Osteoblast (primary cell): ENCODE measurements at places on chromosomes 2 and 18. TPM values are rescaled to one million over a fixed set of nuclear protein-coding genes. Genes with fewer than 3 reads are reported as not detected.

DNA sequence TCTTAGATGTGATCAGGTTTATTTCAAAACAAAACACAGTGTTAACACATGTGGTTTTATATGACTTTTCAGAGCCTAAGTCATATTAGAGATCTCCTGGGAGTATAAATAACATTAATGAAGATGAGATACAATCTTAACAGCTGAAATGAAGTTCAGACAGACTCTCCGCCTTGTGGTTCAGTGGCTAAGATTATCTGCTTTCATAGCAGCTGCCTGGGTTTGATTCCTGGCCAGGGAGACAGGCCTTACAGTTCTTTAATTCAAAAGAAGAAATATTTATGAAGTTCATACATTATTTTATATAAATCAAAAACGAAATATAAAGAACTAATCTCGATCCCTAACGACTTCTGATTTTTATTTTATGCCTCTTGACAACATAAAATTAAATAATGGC lies 35.2 kb upstream of the TTC32 start:
- DNase-seq, result no peak

DNA sequence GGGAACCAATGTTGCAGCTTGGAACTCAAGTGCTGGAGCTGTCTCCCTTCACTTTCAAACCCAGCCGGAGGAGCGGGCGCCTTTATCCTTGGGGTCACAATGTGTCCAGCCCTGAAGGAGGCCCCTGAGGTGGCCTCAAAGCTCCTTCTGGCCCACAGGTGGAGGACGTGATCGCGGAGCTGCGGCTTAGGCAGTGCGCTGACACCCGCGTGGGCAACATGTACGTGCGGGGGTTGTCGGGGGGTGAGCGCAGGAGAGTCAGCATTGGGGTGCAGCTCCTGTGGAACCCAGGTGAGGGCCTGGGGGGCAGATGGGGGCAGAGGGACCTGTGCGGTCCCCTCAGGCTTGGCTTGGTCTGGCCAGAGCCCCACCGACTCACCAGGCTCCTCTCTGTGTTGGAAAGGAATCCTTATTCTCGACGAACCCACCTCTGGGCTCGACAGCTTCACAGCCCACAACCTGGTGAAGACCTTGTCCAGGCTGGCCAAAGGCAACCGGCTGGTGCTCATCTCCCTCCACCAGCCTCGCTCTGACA lies 13.5 kb downstream of the ABCG8 start:
- DNase-seq, result no peak

- no peak for DNase-seq
Measured at GRCh38 chr18:40447820-40448219, 1507.2 kb upstream of the PIK3C3 start.

DNA sequence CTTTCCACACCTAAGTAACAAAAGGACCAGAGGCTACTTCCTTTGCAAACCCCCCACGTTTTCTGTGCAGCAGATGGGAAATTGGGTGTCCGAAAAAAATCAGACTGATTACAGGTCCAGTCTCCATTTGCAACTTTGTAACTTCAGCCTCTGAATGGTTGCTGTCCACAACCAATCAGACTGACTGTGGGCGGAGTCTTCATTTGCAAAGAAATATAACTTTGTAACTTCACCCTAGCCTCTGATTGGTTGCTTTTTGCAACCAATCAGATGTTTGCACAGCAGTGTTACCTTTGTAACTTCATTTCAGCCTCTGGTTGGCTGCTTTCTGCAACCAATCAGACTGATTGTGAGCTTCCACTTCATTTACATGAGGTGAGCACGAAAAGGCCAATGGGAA lies 27.8 kb upstream of the CACNB4 start:
- DNase-seq, result no peak

DNA sequence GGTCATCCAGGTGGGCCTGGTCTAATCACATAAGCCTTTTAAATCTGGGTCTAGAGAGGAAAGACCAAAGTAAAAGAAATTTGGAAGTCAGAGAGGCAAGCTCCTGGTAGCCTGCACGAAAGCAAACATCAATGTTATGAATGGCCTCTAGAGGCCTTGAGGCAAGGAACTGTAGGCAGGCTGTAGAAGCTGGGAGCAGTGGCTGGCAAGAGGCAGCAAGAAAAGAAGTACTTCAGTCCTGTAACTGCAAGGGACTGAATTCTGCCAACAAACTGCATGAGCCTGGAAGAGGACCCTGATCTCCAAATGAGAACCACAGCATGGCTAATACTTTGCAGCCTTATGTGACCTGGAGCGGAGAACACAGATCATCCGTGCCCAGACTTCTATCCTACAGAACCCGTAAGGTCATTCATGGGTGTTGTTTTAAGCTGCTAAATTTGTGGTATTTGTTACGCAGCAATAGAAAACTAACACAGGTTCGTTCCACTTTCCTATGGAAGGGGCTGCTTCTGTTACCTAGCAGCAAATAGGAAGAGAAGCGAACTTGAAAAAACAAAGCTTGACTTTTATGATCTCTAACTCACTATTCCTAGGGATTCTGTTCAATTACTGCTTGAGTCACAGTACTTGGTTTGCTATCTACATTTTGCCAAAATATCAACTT lies 1.2 kb downstream of the IMMT start:
- DNase-seq, result peak; percentile 21

DNA sequence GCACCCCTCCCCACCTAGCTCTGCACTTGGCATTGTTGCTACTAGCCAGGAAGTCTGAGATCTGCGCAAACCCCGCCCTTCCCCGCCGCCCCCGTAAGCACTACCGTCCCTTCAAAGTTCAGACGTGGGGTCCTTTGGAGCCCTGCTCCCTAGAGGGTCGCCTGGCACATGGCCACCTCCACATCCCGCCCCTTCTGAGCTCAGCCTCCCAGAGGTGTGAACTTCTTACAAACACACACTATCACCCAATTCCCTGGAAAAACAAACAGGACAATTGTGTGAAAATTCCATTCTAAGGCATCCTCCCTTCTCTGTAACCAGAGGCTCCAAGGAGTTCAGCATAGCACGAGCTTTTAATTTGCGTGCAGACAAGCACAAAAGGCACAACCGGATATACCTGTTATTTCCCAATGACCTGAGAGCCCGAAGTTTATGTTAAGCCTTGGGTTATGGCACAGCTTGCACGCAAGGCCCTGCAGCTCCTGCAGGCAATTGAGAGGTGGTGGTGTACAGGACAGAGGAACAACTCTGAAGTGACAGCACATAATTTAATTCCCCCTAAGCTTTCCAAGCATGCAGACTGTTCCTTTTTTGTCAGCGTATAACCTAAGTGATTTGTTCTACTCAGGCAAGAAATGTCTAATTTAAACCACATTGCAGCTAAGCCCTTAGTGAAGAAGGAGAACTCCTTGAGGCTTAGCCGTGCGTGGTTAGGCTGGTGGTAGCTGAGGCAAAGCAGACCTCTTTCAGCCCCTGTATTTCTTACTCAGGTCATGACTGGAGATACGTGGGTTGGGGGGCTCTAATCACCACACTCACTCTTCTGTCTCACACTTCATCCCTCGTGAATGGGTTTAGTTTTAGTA lies 20.3 kb upstream of the CYP1B1 start:
- no peak for DNase-seq

- DNase-seq, result no peak
Measured at GRCh38 chr2:229733611-229734245, 19.4 kb upstream of the DNER start.

DNA sequence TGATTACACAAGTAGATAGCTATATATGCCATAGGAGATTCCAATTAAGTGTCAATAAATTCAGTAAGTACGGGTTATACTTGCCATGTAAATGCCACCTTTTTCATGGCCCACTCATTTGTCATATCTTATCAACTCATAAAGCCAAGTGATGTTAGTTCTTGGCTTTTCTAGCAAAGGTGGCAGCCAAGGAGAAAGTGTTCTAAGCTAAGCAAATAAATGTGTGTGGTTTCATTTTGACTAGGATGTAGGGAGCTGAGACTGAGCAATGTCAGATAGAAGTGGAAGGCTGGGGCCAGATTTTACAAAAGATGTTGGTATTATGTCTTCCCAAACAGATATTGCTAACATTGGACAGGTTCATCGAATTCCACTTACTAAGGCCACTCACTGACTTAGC lies 952.0 kb downstream of the SLC4A3 start:
- DNase-seq, result no peak

Gene EFEMP1
- total RNA-seq, result 1,402 and 1,564 TPM in 2 replicates

Gene IL1F10
- not detected in 2 replicates for total RNA-seq

Gene SLC9A4
- not detected in 2 replicates for total RNA-seq

Gene ABHD3
- total RNA-seq, result 3.8 and 4.0 TPM in 2 replicates

Gene TMEM185B
- total RNA-seq, result 42.1 and 46.7 TPM in 2 replicates
